ENCODE measurements at places on chromosomes 7 and 10.
A peak's percentile ranks its signal among the peaks of the same experiment; 100 is the strongest.

GRCh38 chr10:113041324-113041723 lies 91.3 kb downstream of the TCF7L2 start:
- no peak for DNase-seq

- peak; percentile 52 for DNase-seq
These were observed 25.2 kb downstream of the GET4 start for GRCh38 chr7:901388-902154.

DNA sequence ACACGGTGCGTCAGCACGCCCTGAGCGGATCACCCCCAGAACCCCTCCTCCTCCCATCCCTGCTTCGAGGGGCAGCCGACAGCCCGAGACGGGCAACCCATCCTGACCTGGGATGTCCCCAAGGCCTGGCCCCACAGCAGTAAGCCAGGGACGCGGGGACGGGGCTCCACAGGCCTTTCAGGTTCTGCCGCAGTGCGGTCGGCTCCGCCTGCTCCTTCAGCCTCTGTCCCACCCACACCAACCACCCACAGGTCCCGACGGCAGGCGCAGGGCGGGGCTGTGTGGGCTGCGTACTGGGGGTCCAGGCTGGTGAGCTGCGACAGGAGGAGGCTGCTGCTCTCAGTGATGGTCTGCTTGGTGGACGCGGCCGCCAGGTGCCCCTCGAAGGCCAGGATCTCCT lies 16.7 kb downstream of the INTS1 start:
- no peak for DNase-seq

GRCh38 chr10:48690791-48691660 lies 6.4 kb downstream of the WDFY4 start:
- no peak for DNase-seq

GRCh38 chr7:44321796-44322195 lies 3.6 kb downstream of the CAMK2B start:
- DNase-seq: no peak

GRCh38 chr7:144437370-144438191 lies 34.1 kb upstream of the NOBOX start:
- peak; percentile 7 for DNase-seq

- DNase-seq: no peak
These were observed 444.6 kb downstream of the HTR7 start for GRCh38 chr10:90413196-90413595.

DNA sequence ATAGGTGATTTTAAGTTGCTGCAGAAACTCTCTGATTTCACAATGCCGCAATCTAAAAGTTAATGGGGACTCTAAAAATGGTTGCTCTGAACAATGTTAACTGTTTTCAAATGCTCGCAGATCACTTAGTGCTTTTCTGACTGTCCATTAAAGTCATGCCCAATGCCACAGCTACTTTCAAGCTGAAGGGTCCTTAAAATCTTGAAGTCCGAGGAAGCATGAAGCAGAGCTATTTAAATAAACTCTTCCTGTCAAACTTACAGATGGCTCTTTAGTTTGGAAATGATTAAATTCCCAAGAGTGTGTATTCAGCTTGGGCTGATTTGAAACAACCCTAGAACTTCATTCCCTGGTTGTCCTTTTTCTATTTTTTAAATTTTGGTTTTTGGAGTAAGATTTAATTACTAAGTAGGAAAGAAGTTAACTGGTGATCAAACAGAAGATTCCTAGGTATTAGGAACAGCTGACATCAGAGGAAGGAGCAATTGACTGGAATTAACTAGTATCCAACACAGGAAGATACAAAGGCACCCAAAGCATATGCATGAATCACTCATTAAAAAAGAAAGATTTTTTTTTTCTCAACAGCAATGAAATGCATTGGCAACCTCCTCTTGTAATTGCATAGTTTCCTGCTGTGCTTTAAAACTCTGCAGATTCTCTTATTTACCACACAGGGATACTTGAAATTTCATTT lies 105.1 kb downstream of the NRP1 start:
- DNase-seq: no peak

- no peak for DNase-seq
These were observed 167.2 kb downstream of the EVX1 start for GRCh38 chr7:27409776-27410175.

- no peak for DNase-seq
These were observed 370.1 kb downstream of the PRPF18 start for GRCh38 chr10:13956826-13957225.

DNA sequence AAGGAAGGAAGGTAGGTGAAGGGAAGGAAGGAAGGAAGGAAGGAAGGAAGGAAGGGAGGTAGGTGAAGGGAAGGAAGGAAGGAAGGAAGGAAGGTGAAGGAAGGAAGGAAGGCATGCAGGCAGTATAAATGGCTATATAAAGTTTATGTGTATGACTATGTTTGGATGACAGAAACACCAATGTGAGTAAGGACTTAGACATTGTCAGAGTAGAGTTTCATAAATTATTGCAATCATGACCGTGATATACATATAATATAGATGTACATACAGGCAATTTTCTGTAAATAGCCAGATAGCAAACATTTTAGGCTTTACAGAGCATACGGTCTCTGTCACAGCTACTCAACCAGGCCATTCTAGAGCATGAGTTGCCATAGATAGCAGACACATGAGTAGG lies 133.8 kb upstream of the AKR1E2 start:
- DNase-seq: no peak

DNA sequence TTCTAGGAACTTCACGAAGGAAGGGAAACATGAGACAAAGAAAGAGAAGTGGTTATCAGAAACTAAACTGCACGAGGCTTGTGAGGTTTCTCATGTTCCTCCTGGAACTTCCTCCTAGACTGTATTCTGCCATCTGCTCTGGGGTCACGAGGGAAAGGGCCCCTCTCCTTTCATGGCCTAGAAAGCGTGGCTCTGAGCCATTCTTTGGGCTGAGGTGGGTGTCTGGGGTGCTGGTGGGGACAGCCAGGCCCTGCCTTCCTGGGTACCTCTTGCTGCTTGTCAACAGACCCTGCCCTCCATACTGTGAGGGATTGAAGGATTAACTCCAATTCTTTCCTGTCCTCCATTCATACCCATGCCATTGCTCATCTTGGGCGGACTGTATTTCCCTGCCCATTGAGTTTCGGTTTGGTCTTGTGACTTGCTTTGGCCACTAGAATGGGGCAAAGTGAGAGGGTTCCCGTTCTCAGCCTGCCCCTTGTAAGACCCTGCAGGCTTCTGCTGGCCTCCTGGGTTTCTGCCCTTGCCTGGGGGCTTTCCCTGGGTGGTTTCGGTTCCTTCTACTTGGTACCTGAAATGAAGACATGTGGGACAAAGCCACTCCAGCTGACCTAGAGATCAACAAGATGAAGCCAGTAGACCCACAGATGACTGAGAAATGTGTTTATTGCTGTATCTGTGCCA lies 14.9 kb upstream of the GIMAP8 start:
- no peak for DNase-seq

- no peak for DNase-seq
These were observed 30.3 kb downstream of the CCNJ start for GRCh38 chr10:96073722-96074121.

- no peak for DNase-seq
These were observed 94.5 kb downstream of the RELN start for GRCh38 chr7:103894656-103895596.

- no peak for DNase-seq
These were observed 563.3 kb downstream of the GATA3 start for GRCh38 chr10:8617792-8618191.

GRCh38 chr7:134320201-134320600 lies 3.5 kb upstream of the SLC35B4 start:
- DNase-seq: no peak

DNA sequence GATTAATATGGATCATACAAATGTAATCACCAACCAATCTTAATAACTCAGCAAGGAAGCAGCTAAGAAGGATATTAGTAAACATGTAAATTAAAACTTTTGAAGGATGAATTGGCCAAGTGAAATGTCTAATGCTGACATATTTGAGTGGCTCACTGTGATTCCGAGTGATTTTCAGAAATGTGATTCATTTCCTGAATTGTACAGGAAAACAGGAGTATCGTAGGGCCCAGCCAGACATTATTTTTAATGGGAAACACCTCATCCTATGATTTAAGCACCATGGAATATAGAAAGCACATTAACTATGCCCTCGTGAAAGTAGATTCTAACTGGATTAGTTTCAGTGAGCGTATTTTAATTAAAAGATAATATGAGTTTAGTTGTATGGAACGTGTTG lies 82.3 kb downstream of the LHFPL3 start:
- DNase-seq: no peak

DNA sequence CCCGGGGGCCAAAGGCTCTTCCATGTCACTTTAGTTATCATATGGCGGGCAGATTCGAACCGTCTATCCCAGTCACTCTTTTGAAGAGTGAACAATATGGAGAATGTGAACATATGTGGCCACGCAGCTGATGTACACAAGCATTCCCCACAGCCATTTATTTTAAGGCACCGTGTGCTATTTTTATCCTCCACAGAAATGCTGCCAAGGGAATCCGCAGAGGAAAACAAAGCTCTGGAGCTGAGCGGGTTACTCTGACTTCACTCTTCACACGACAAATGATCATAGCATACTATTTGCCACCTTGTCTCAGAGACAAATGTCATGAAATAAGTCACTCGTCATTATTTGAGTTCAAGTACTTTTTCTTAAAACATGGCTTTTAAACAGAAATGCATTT lies 100.3 kb downstream of the CTBP2 start:
- DNase-seq: no peak

- no peak for DNase-seq
These were observed 37.5 kb downstream of the BTBD16 start for GRCh38 chr10:122308417-122309141.
